ENCODE measurements at places on chromosomes 6 and 20.
A peak's percentile ranks its signal among the peaks of the same experiment; 100 is the strongest.

GRCh38 chr6:122719176-122719575 is 60.3 kb upstream of the FABP7 start:
- DNase-seq = no peak

- DNase-seq = no peak
Measured at GRCh38 chr20:34433391-34433790, 70.3 kb downstream of the ITCH start.

DNA sequence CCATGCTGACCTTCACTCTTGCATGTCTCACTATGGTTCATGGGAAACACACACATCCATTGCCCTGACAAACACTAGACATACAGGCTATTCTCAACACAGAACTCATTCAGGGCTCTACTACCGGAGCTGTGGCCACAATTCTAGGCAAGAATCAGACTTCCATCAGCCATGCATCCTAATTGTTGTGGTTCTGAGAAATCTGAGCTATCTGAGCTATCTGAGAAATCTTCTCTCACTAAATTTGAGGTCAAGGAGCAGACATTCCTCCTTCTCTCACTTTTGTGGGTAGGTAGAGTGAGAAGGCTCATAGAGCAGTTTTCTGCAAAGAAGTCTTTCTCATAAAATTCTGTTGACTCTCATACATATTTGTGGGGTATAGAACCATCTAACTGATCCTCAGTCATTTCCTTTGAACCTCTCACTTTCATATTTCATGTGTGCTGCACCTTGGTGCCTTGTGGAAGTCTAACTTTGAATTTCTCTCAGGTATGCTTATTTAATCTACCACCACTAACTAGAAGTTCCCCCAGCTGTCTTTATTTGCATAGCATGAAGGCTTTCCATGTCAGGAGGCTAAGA is 43.6 kb downstream of the ADGRF1 start:
- no peak for DNase-seq

DNA sequence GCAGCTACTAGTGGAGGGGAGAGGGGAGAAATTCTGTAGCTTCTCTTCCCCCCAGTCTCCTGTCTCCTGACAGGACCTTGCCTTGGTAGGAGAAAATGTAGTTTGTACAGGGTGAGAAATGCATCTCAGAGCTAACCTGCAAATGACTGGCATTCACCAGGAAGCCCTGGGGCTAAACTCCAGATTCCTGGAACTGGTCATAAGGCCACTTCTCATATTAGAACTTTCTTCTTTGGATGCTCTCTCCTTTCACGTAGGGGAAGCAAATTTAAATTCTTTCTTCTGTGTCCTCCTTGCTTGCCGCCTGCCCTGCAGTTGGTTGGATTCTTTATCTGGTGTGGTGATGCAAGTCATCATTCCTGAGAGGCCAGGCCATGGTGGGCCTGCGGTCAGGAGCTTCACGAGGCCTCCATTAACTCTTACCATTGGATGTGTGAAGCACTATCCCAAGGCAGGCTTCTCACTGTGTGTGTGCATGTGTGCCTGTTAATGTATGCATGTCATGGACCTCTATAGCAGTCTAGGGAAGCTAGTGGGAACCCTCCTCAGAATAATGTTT is 182.0 kb downstream of the PHF3 start:
- no peak for DNase-seq

GRCh38 chr6:105038259-105038658 is 81.4 kb downstream of the LIN28B start:
- DNase-seq = no peak

DNA sequence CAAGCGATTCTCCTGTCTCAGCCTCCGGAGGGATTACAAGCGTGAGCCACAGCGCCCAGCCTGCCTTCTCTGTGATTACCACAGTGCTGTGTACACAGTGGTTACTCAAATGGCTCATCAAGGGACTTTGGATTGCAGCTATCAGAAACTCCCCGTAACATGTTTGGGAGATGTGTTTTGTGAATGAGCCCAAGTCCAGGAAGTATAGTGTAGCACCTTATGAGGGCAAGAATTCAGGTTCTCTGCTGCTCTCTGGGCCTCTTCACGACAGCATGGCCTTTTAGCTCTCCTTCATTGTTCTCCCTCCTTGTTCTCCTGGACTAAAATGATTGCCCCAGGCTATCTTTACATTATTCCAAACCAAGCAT is 34.1 kb upstream of the RPL7L1 start:
- no peak for DNase-seq

- DNase-seq = no peak
Measured at GRCh38 chr6:80618953-80619352, 512.5 kb downstream of the BCKDHB start.

DNA sequence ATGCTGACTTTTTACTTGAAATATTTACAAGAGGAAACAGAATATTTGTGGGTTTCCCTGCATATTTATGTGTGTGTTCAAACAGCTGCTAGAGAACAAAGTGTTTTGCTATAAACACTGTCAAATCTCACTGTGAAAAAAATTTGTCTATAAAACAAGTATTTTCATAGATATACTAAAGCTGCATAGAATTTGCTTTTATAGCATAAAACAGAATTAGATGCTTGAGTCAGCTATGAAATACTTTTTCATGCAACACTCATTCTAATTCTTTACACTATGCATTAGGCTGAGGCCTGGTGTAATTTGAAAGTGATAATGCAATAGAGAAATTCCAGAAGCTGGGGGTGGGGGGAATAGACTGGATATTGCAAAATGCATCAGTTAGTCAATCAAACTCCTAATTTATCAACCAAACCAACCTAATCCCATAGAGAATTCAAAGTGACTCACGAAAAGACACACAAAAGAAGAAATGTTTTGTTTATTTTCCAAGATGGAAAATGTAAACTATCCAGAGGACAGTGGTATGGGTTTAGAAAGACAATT is 148.2 kb downstream of the LAMA2 start:
- DNase-seq = no peak

DNA sequence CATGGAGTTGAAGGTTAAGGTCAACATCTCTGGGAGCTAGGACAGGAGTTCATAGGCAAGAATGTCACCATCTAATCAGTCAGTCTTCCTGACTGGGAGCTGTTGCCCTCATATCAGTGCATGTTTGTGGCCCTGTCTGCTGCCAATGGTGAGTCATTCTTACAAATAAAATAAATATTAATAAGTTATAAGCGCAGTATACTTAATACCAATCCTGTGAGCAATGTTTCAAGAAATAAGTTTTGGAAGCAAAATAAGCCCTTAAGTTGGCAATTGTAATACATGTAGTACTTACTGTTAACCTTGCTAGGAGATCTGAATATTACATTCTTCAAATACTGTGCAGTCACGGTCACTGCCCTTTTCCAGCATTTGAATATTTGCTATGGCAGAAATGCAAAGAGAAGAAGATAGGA is 20.2 kb upstream of the MDGA1 start:
- DNase-seq = no peak

DNA sequence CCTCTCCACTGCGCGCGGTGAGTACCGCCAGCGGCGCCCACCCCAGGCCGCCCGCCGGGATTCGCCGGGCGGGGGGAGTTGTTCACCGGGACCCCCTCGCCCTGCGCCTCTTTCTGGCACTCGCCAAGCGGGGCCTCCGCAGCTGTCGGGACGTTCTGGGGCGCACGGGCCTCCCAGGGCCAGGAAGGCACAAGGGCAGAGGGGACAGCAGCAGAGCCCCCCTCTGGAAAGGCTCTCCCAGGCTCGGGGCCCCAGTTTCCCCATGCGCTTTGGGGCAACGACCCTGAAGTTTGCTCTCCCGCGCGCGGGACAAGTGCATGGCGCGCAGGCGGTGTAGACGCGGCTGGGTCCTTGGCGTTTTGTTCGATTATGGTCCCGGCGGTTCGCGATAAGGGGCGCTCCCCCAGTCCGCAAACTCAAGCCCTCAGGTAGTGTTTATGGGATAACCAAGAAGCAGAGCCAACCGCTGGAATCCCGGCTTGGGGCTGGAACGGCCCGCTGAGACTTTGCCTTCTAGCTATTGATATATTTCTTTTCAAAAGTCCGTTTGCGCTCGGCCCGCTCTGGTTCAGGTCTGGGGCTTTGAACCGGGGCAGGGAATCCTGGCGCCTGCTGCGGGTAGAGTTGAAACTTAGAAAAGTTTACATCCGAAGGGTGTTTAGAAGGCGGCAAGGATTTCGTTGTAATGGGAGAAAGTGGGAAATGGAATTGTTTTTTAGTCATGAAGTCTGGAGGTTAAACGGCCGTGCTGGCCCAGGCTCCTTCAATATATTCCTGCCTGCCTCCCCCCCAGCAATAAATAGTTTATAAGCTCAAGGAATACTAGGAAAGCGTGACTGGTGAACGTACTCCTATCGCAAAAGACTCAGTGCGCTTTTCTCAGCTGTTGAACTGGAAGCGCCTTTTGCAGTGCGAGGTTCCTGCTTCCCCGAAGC is 595 bp downstream of the EYA2 start:
- no peak for DNase-seq

GRCh38 chr6:2900221-2900807 is 2.8 kb downstream of the SERPINB9 start:
- DNase-seq = peak; percentile 66

GRCh38 chr6:168865-169455 is 123.3 kb upstream of the DUSP22 start:
- no peak for DNase-seq

DNA sequence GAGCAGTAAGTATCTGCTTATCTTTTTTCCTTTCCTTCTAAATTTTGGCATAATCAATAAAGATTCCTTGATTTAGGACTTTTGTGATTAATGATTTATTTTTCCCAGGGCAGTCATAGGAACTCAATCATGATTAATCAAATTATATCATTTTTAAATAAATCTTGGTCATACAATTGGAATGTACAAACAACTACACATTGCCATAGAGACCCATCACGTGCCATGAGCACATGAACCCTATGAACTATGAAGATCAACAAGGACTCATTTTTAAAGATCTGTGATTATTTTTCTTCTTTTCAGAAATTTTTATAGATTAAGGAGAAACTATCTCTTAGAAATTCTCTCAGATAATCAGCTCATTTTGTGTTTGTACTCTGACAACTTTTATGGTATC is 622.4 kb downstream of the BCKDHB start:
- DNase-seq = no peak

- DNase-seq = no peak
Measured at GRCh38 chr6:106870069-106870468, 104.5 kb downstream of the CD24 start.

All from activated effector memory CD4-positive, alpha-beta T cell treated with anti-CD3 and anti-CD28 coated beads, Interleukin-2, amount 50 U/mL, for 16 hours (primary cell).